Stimulated activated CD8-positive, alpha-beta memory T cell treated with anti-CD3 and anti-CD28 coated beads, Interleukin-15, amount 100 ng/mL, for 4 hours (primary cell): ENCODE measurements at places on chromosomes 2 and 18.

DNA sequence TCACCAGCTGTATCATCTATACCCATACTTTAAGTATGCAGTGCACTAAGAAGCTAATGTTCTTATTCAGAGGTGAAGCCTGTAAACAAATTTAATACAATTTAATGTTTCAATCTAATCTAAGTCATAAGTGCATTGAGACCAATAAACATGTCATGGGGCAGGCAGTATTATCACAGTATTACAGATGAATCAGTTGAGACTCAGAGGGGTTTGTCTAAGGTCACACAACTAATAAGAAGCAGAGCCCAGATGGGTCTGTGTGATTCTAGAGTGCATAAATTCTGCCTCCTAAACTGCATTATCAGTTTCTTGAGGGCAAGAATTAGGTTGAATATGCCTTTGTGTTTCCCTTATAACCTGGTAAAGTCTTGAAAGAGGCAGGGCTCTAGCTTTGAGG is 140.9 kb upstream of the RNF152 start:
- no peak for DNase-seq

DNA sequence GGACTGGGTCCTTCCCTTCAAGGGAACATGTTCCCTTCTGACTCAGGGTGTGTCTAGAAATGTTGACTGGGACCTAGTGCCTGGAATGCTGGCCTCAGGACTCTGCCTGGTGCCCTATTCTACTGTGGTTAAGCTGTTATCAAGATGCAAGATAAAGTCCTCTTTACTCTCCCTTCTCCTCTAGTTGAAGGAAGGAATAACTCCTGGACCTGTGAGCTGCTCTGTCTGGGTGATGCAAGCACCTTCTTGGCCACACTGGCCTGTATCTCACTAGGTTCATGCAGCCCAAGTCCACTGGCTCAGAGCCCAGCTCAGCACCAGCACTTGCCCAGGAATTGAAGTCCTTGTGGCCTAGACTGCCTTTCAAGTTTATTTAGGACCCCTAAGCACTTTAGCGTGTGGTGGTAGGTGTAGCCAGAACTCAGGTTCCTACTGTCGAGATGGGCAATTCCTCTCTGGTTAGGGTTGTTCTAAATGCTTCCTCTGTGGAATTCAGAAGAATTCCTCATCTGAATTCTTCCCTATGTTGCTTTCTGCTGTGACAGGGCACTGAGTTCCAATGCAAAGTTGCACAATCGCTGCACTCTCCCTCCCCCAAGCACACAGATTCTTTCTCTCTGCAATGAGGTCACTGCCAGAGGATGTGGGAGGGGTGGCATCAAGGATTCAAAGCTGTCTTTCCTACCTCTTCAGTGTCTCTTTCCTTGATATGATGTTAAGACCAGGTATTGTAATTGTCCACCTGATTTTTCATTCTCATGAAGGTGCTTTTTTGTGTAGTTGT is 54.7 kb downstream of the VWC2L start:
- no peak for DNase-seq

DNA sequence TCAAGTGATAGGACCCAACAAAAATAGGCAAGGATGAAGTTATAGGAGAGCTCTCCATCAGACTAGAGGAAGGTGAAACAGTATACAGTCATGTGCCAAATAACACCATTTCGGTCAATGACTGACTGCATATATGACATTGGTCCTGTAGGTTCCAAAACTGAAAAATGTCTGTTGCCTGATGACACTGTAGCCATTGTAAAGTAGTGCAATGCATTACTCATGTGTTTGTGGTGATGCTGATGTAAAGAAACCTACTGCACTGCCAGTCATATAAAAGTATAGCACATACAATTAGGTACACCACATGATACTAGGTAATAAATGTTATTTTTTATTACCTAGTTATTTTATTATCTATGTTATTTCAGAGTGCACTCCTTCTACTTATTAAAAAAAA is 147.9 kb downstream of the GREB1L start:
- no peak for DNase-seq

- no peak for DNase-seq
These were observed 42.5 kb upstream of the PID1 start for GRCh38 chr2:229313591-229313990.

DNA sequence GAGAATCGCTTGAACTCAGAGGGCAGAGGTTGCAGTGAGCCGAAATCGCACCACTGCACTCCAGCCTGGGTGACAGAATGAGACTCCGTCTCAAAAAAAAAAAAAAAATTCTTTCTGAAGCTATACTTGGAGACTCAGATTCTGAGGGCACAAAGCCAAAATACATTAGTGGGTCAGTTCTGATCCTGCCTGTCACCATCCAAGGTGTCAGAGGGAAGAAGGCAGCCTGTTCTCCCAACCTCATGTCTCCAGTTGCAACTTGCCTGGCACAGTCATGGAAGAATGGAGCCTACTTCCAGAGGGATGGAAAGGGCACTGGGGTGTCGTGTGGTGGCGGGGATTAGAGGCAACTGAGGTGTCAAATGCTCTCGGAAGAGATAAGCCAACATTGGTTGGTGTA is 104.8 kb upstream of the GATA6 start:
- no peak for DNase-seq

DNA sequence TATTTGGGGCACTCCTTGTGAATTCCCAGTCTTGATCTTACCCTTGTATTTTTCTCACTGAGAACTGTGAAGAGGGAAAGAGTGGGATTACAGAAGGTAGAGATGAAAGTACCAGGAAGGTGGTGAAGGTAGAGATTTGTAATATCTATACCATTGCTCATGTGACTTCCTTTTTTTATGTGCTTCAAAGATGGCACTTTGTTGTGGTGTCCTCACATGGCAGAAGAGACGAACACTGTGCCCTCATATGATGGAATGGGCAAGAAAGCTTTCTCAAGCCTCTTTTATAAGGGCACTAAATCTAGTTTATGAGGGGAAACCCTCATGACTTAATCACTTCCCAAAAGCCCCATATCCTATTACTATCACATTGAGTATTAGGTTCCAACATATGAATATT is 28.9 kb upstream of the PPM1B start:
- DNase-seq = no peak

GRCh38 chr2:9778012-9778411 is 65.3 kb upstream of the TAF1B start:
- DNase-seq = no peak

GRCh38 chr2:199457147-199458008 is at the start of gene SATB2:
Gene SATB2 (minus strand): TSS chr2:199457939. CDS start chr2:199456037, 1,902 bp downstream.
- DNase-seq = no peak

GRCh38 chr2:204693262-204693661 is 148.0 kb downstream of the PARD3B start:
- DNase-seq = no peak

- DNase-seq = no peak
These were observed 179.0 kb downstream of the TWIST2 start for GRCh38 chr2:239026711-239027361.

- no peak for DNase-seq
These were observed 470.0 kb downstream of the PIK3C3 start for GRCh38 chr18:42425025-42425424.

DNA sequence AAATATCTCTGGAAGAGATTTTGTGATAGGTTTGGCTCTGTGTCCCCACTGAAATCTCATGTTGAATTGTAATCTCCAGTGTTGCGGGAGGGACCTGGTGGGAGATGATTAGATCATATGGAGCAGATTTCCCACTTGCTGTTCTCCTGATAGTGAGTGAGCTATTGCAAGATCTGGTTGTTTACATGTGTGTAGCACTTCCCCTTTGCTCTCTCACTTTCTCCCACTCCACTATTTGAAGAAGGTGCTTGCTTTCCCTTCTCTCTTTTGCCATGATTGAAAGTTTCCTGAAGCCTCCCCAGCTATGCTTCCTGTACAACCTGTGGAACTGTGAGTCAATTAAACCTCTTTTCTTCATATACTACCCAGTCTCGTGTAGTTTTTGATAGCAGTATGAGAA is 97.0 kb upstream of the FN1 start:
- DNase-seq = no peak

GRCh38 chr18:58769321-58769720 is 95.4 kb upstream of the ZNF532 start:
- DNase-seq = no peak

- peak; percentile 80 for DNase-seq
These were observed at the start of gene TUBA4A for GRCh38 chr2:219253753-219254589. Gene TUBA4A (minus strand): TSS chr2:219253918. CDS start chr2:219253858, 60 bp downstream.

- no peak for DNase-seq
These were observed 37.8 kb upstream of the SEC11C start for GRCh38 chr18:59101830-59102414.
